Heart right ventricle (tissue), 16 donors: ENCODE measurements at places on chromosomes 2 and 18. TPM values are rescaled to one million over a fixed set of nuclear protein-coding genes. Genes with fewer than 3 reads are reported as not detected.

DNA sequence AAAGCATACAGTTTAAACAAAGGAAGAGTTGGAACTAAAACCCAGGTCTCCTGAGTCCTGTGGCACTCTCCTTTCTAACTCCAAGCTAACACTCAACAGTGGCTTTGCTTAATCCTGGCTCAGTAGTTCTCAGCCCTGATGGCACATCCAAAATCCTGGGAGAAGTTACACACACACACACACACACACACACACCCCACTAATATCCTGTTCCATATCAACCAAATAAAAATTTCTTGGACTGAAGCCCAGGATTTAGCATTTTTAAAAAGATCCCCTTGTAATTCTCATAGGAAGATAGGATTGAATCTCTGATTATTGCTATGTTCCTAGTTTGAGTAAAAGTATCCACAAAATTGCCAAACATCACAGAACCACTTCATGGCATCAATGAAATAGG is 136.1 kb upstream of the RIOK3 start:
- no peak for DNase-seq

SH3BP4 gene
- 7.4 TPM for total RNA-seq

- no peak for DNase-seq
These were observed 222.7 kb upstream of the PIK3C3 start for GRCh38 chr18:41732356-41732755.

HOXD1 gene
- 0.23 TPM for total RNA-seq

COL6A3 gene
- 37.7 TPM for total RNA-seq

GPAT2 gene
- total RNA-seq = 3.3 TPM

GRCh38 chr18:55265984-55266383 is 306.7 kb upstream of the CCDC68 start:
- no peak for DNase-seq

- DNase-seq = no peak
These were observed 371.9 kb upstream of the KCNH7 start for GRCh38 chr2:163210430-163210918.
